ENCODE measurements at places on chromosomes 16 and 17.
A peak's percentile ranks its signal among the peaks of the same experiment; 100 is the strongest.

GRCh38 chr17:40422990-40423633 lies 5.4 kb upstream of the TOP2A start:
- DNase-seq = no peak

DNA sequence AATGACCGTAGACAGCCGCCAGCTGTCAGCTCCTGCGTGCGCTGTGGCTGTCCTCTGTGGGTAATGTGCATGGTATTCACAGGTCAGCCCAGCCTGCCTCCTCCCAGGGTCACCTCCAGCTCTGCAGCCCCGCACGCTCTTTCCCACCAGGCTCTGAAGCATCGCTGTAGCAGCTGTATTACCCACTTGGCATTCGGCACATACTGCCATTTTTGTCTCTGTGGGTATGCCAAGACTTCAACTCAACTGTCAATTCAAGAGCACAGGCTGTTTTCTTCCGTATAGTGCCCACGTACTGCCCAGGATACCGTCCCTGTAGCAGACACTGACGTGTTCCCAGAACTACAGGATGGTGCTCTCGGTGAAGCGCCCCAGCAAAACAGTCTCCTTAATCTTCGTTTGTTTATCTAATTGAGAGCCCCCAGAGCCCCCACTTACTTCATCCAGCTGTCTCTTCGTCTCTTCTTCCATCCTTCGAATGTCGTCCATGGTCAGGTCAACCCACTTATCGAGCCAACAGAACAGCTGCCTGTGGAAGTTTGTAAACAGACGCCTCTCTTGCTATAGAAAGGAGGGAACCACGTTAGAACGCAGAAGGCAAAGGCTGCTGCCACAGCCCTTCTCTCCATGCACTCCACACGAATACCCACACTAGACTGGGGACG lies 17.4 kb upstream of the INPP5K start:
- DNase-seq = no peak

DNA sequence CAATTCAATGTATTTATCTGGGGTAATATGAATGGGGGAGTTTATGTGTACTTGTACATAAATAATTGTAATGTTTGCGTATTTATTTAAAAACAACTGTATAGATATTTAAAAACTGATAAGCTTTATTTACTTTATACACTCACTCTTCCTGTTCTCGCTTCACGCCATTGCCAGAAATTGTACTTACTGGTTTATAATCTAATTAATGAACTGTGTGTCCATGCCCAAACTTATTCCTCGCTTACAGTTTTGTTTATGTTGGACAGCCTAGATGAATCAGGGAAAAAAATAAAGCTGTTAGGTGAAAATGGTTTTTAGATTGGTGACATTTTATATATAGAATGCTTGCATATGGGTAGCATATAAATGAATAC lies 30.8 kb downstream of the AATF start:
- no peak for DNase-seq

- DNase-seq = no peak
Observed at GRCh38 chr16:58425756-58426494, 33.7 kb downstream of the GINS3 start.

GRCh38 chr17:78960928-78961327 lies 18.8 kb downstream of the LGALS3BP start:
- DNase-seq = no peak

DNA sequence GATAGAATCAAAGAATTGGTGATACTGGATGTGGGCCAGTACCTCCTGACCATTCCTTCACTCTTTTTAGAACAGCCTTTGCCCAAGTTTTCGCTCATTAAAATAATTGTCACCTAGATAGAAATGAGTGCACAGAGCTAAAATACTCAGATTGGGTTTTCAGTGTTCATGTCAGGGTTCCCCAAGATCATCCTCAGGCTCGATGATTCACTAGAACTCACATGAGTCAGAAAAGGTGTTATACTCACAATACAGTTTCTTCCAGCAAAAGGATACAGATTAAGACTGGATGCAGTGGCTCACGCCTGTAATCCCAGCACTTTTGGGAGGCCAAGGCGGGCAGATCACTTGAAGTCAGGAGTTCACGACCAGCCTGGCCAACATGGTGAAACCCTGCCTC lies 19.9 kb downstream of the ERCC4 start:
- DNase-seq = peak; percentile 57

DNA sequence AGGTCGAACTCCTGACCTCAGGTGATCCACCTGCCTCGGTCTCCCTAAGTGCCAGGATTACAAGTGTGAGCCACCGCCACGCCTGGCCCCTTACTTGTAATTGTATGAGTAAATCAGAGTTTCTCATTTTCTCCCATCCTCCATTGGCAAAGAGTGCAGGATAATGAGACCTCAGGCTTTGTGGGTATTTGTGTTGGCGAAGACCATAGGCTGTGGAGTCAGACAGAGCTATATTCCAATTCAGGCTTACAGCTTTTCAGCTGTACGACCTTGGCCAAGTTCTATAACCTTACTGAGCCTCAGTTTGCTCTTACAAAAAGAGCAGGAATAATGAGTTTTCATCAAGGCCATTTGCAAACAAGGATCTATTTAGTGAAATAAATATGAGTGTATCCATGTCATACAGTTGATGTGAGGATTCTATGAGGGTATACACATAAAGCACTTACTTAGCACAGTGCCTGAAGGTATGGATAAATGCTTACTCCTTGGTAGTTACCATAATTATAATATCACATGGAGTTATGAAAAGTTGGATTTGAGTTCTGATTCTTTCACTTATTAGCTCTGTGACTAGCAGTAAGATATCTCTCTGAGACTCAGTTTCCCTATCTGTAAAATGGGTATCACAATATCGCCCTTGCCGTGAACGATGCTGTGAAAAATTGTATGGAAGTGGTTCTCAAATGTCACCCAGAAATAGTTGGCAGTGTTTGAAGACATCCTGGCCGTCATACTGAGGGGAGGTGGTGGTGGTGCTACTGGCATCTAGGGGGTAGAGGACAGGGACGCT lies 25.6 kb upstream of the CPPED1 start:
- DNase-seq = no peak

DNA sequence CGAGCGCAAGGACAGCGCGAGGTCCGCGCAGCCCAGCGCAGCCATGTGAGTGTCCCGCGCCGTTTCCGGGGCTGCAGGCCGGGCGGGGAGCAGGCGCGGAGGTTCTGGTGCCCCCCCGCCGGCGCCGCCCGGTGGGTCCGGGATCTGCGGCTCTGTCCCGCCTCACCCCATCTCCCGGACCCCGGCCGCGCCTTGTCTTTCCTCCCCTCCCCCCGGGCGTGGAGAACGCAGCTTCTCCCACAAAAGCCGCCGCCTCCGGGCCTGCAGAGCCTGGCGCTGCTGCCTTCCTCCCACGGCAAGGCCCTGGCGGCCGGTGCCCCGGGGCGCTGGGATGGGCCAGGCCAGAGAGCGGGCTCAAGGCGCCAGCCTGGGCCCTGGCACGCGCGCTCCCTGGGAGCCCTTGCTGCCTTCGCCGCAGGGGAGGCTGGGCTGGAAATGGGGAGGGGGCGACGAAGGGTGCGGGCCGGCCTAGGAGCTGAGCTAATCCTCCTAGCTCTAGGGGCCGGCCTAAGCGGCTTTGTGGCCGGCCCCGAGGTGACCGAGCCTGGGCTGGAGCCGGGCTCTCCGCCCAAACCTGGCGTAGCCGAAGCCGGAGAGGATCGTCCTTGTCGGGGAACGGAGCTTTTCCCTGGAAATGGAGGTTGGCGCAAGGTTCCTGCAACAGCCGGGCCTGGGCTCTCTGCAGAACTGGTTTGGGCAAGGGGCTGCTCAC lies 397 bp downstream of the RIPOR1 start:
- no peak for DNase-seq

DNA sequence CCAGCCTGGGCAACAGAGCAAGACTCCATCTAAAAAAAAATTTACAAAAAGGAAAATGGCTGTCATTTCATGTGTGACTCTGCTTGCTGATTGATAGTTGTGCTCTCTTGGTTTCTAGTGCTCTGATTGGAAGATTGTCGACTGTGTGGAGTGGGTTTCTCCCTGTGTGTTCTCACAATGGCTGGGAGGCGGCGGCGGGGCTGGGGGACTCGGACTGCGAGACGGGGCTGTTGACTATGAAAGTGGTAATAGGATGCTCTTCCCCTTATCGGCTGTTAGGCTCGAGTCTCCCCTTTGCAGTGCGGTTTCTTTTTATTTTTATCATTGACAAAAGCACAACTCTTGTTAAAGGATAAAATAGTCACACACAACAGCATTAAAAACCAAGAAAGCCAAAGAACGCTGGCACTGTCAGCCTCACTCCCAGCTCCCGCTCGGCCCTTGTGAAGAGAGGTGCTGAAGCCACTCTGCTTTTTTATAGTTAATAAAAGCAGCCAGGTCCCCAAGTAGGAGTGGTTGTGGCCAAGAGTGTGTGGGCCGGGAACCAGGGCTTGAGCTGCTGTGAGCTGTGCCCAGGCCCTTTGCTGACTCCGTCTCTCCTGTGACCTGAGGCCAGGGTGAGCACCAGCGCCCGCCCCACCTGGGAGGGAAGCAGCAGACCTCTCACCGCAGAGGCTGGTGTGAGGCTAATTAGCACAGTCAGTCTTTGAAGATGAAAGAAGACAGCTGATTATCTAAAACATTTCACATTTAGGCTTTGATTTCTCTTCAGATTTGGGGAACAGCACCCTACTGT lies 36.5 kb downstream of the TBCD start:
- DNase-seq = no peak

DNA sequence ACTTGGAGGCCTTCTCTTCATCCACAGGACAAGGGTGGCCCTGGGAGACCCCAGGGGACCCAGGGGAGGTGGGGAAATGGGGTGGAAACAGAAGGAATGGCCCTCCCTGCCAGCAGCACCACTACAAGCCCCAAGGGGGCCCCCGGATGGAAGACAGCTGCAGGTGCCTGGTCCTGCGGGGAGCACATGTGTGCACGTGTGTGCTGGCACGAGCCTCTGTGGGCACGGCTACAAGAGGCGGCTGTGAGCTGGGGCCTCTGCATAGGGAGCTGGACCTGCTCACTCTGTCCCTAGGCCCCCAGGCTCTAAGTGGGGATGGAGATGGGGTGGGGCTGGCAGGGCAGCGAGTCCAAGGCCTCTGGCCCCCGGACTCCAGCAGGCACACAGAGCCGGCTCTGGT lies 13.2 kb upstream of the AATK start:
- DNase-seq = no peak

- peak; percentile 71 for DNase-seq
Observed at GRCh38 chr17:32943647-32944191, 15.8 kb downstream of the TMEM98 start.

DNA sequence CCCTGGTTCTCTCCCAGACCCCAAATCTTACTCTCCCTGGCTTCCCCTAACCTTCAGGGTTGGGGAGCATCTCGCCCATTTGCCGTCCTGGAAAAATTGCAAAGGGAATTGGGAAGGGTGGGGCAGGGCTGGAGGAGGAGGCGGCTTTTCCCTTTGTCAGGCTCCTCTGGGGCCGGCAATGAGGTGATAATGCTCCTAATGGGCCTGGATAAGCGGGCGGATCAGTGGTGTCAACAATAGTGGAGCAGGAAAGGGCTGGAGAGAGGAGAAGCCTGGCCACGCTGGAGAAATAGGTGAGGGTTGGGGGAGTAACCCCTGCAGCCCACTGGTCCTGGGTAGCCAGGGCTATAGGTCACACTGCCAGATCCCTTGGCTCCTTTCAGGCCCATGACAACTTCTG lies 12.3 kb downstream of the SCN4A start:
- DNase-seq = no peak

GRCh38 chr16:16908077-16908476 lies 529.1 kb downstream of the NPIPA7 start:
- DNase-seq = no peak

- no peak for DNase-seq
Observed at GRCh38 chr16:66457888-66458287, 30.8 kb downstream of the BEAN1 start.

- peak; percentile 92 for DNase-seq
Observed at GRCh38 chr17:68383443-68384321, 73.6 kb downstream of the WIPI1 start.

DNA sequence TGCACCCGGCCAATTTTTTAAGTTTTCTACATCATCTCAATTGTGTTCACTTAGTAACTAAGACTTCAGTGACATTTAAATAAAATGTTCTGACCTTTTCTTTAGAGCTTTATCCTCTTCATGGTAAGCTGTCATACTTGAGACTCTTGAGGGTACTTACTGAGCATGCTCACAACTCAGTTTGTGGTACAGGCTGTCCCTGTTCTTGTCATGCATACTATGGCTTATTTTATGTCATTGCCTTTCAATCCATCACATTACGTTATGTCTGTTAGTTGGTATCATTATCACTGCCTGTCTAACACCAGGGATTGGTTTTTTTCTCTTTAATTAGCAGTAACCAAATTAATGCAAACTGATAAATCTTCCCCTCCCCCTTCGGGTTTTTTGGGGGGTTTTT lies 41.9 kb upstream of the RHBDL3 start:
- no peak for DNase-seq

- DNase-seq = peak; percentile 87
Observed at GRCh38 chr17:72338847-72339790, 218.3 kb downstream of the SOX9 start.

DNA sequence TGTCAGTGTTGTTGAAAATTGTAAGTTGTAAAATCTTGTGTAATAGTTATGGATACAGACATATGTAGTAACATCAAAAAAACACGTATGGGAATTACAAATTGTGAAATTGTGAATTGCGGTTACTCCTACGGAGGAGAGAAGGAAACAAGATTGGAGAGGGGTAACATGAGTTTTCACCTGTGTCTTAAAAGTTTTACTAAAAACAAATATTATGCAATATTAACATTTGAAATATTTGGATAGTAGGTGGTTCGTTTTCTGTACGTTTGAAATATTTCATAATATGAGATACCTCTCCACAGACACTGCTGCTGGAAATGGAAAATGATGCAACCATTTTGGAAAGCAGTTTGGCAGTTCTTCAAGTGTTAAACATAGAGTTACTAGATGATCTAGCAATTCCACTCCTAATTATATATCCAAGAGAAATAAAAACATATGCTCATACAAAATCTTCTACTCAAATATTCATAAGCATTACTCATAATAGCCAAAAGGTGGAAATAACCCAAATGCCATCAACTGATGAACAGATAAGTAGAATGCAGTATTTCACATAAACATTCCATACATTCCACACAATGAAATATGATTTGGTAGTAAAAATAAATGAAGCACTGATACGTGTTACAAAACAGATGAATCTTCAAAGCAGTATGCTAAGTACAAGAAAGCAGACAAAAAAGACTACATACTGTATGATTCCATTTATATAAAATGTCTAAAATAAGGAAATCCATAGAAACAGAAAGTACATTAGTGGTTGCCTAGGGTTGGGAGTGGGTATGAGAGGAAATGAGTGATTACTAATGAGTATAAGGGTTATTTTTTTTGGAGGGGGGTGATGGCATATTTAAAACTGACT lies 40.7 kb upstream of the ABCA10 start:
- DNase-seq = peak; percentile 62

- no peak for DNase-seq
Observed at GRCh38 chr17:44493339-44493738, 9.9 kb downstream of the GPATCH8 start.

DNA sequence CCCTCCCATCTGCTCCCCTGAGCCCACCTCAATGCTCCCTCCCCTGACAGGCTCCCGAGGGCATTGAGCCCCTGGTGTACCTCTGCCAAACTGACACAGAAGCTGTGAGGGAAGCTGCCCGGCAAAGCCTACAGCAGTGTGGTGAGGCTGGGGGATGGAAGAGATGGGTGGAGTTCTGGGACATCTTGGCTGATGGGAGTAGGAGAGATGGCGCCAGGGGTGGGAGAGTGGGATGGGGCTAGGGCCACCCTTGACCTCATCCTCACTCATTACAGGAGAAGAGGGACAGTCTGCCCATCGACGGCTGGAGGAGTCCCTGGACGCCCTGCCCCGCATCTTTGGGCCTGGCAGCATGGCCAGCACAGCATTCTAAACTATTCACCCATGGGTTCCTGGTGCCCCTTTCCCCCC lies 16.2 kb upstream of the CTCF start:
- no peak for DNase-seq

All from fibroblast of mammary gland (primary cell).